ENCODE measurements at places on chromosomes 6 and 20.

DNA sequence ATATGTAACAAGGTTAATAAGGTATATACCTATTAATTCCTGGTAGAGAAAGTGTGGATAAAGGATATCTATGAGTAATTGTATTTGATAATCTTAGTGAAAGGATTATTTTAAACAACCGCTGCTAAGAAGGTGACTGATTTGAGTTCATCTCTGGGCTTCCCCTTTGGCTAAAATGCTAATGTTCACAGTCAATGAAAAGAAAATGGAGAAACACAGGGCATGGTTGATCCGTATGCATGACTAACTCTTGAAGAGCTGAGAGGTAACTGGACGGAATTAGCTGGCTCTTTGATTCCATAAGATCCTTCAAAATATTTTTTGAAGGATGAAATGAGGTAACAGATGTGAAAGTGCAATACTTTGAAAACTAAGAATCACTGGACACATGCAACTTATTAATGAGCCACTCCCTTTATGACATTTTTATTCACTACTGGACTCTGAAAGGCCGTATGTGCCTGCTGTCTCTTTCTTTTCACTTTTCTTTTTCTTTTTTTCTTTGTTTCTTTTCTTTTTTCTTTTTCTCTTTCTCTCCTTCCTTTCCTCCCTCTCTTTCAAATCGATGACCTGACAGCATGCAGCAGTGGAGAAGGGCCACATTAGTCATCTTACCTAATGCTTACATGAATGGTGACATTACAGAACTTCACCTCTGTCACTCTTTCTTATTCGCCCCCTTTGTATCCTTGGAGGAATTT lies 464.6 kb downstream of the CDKAL1 start:
- DNase-seq = no peak

GRCh38 chr20:33847006-33847405 lies 35.9 kb downstream of the CHMP4B start:
- DNase-seq = no peak

GRCh38 chr6:113432521-113433334 lies 424.4 kb upstream of the MARCKS start:
- DNase-seq = no peak

DNA sequence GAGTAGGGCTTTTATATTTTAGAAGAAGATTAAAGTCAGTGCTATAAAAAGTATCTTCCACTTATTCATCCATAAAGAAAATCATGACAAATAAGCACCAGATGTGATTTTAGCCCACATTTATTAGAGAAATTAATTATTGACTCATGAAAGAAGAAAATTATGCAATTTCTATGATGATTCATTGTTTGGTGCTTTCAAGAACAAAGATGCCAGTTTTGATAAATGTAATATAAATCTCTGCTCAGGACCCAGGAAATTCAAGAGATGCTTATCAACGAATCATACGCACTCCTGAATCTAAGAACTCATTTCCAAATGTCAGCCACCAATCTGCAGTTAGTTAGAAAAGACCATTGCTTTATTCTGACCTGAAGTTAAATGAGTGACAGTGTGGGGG lies 211.4 kb downstream of the ARHGAP18 start:
- DNase-seq = no peak

GRCh38 chr6:20669571-20670314 lies 135.5 kb downstream of the CDKAL1 start:
- peak; percentile 88 for DNase-seq

DNA sequence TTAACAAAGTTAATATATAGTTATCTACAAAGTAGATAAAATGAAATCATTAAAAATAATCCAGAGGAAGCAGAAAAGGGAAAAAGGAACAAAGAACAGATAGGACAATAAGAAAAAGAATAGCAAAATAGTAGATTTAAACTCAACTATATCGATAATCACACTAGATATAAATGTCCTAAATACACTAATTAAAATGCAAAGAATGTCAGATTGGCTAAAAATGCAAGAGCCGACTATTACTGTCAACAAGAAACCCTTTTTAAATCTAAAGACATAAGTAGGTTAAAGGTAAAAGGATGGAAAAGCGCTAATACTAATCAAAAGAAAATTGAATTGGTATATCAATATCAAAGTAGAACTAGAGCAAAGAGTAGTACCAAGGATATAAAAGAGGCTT lies 164.8 kb upstream of the AKAP12 start:
- DNase-seq = no peak

GRCh38 chr6:51542475-51542874 lies 544.9 kb downstream of the PKHD1 start:
- DNase-seq = no peak

DNA sequence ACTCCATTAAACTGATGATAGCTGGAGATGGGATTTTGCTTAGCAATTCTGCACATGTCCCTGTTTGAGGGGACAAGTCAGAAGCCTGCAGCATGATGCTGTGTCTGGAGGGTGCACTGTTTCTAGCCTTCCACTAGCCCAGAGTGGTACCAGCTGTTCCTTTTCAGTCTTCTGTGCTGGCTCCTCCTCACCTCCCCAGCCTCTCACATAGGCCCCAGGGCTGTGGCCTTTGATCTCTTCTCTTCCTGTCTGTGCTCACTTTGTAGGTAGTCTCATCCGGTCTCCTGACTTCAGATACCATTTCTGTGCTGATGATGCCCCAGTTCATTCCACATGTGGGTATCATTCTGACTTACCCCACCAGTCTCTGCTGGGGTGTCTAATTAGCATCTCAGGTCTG lies 126.3 kb downstream of the HIVEP1 start:
- DNase-seq = no peak

- DNase-seq = no peak
These were observed 58.8 kb downstream of the HNF4A start for GRCh38 chr20:44414346-44414714.

- DNase-seq = peak; percentile 8
These were observed 49.6 kb upstream of the SLC22A1 start for GRCh38 chr6:160071805-160072690.

GRCh38 chr6:42864602-42865001 lies 14.8 kb upstream of the RPL7L1 start:
- no peak for DNase-seq

DNA sequence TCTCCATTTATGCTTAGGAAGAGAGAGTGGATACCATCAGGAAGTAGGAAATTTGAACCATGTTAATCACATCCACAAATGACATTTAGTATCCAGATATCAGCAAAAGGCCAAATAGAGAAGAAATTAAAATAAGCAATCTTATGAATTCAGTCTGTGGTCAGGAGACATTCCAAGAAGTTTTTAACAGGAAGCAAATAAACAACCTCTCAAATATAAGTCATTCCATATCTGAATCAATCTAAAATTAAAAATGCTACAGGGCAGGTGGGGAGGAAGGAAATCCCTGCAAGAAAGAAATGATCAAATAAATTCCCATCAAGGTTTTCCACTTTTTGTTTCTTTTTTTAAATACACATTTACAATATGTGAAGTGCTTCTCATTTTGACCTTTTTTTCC lies 520.6 kb downstream of the LMBRD1 start:
- DNase-seq = no peak

DNA sequence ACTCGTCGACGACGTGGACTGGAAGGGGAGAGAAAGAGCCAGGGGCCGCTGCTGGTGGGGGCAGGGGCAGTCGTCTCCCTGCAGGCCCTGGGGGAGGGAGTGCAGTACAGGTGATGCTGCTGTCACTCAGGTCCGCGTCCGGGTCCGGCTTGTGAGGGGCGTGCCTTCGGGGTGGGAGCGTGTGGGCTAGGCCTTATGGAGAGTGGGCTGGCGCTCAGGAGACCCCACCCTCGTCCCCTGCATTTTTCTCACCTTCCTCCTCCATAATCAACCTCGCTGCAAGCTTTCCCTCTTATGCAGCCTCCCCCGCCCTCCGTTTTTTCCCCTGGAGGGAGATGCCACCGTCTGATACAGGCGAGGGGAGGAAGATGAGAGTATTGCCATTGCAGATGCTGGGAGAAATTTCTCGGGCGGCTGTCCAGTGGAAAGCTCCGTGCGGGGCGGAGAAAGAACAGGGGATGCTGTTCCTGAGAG lies 632 bp downstream of the PCMT1 start:
- peak; percentile 86 for DNase-seq

GRCh38 chr6:20947977-20948376 lies 413.7 kb downstream of the CDKAL1 start:
- DNase-seq = no peak

DNA sequence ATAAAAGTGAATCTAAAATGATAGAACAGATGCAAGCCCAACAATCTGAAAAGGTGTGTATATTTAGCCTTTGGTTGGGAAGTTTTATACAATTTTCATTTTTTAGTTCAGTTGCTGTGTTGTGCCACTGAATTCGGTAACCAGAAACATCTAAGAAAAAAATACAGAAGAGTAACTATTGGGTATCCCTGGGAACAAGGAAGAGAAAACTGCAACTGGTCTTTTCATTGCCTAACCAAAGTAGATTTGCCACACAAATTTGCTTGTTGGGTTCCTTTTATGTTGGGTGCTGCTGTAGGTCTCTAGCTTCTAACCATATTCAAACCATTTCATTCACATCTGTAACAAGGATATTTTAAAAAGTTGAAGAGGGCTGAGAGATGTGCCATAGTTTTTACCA lies 2.8 kb upstream of the TMEM30A start:
- no peak for DNase-seq

DNA sequence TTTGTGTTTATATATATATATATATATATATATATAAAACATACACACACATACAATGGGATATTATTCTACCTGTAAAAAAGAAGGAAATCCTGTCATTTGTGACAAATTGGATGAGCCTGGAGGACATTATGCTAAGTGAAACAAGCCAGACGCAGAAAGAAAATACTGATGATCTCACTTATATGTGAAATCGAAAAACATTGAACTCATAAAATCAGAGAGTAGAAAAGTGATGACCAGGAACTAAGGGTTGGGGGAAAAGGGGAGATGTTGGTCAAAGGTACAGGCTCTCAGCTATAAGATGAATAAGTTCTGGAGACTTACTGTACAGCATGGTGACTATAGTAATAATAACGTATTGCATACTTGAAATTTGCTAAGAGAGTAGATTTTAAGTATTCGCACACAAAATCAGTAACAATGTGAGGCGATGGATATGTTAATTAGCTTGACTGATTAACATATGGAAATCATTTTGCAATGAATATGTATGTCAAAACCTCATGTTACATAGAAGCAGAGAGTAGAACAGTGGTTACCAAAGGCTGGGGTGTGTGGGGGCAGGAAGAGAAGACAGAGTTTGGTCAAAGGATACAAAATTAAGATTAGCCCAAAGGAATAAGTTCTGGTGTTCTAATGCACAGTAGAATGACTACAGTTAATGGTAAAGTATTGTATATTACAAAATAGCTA lies 92.3 kb upstream of the PHACTR1 start:
- no peak for DNase-seq

- no peak for DNase-seq
These were observed 9.7 kb downstream of the MOCS3 start for GRCh38 chr20:50968289-50968688.

DNA sequence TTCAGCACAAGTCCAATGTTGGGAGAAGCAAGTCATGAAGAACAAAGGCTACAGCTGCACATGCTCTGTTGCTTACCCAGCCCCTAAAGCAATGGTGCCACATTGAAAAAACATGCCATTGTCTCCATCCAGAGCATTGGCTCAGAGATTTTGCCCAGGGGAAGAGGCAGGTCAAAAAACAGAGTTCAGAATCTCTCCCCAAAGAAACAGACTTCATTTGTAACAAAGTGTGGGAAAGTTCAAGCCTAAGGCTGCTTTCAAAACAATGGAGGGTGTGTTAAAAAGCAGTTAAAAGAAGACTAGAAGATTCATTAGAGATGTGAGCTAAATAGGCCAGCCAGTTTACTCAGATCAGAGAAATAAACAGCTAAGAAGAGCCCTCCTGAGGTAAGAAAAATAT lies 63.6 kb downstream of the DZANK1 start:
- no peak for DNase-seq

DNA sequence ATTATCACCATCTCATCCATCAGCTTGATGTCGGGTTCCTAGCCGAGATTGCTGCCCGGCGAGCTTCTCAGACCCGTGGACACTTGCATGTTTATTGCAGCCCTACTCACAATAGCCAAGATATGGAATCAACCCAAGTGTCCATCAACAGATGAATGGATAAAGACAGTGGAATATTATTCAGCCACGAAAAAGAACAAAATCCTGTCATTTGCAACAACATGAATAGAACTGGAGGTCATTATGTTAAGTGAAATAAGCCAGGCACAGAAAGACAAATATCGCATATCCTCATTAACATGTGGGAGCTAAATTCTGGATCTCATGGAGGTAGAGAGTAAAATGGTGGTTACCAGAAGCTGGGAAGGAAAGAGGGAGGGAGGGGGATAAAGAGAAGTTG lies 49.1 kb upstream of the SLC2A12 start:
- DNase-seq = no peak

All from OCI-M1 (cell line).